ENCODE measurements at places on chromosomes 12 and 14. TPM values are rescaled to one million over a fixed set of nuclear protein-coding genes. Genes with fewer than 3 reads are reported as not detected.

DNA sequence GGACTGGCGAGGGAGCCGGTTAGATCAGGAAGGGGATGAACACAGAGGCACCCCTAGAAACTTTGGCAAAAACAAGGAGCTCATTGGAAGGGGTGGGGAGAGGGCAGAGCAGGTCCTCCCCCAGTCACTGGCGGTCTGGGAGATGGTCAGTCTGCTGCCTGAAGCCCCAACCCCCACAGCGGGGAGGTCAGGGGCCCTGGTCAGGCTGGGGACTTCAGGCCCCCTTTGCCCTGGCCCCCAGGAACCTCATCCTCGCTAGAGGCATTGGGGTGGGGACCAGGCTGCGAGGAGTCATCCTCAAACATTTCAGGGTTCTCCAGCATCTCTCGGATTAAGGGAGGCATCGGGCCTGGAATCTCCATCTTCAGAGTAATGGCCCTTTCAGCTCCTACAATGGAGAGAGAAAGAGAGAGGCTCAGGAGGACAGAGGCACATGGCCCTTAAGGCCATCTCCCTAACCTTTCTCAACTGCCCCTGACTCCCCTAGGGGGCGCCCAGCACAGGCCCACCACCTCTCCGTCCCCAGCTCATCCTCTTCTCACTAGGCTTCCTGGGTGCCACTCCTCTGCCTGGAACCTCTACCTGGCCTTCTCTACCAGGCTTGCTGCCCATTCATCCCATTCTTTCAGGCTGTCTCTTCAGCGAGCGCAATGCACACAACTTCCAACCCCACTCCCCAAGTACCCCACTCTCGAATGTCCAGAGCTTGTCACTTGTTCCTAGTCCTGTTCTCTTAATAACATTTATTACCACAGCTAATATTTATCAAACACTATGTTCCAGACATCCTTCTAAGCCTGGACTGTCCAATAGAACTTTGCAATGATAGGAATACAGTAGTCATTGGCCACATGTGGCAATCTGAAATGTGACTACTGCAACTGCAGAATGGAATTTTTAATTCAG is 4.7 kb upstream of the ITGB7 start:
- peaks cover 32% of the 10 kb centered on the region for H3K4me1 ChIP-seq
- H3K27me3 ChIP-seq: no peaks in the 10 kb centered on the region
- no peak for DNase-seq
- H3K4me3 ChIP-seq: no peak overlapping the region
- no peak overlapping the region for H3K27ac ChIP-seq

DNA sequence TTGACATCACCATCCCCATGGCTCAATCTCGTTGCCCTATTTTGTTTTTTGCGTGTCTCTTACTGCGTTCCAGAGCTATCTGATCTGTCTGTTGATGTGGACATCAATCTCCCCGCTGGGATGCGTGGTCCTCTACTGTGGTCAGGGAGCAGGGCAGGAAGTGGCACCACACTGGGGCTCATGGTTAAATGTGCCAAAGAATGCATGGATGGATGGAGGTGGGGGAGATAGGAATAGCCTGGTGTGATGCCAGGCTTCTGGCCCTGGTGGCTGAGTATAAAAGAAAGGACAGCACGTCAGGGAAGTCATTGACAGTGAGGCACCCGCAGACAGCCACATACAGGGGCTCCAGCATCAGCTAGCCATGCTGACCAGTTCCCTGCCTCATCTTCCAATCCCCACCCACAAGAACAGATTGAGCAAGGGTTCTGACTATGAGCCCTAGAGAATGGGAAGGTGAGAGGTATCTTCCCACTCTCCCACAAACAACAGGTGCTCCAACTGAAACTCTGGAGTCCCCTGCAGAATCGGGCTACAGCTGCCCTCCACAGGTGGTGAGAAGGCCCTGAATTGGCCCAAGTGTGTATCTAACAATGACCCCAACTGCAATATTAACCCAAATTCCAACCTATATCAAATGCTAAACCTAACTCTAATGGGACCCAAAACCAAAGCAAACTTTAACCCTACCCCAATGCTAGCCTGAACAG is 2.7 kb upstream of the BEGAIN start:
- H3K27me3 ChIP-seq: peaks cover 19% of the 10 kb centered on the region
- no peak overlapping the region for H3K4me3 ChIP-seq
- peak; percentile 35 for DNase-seq
- no peak overlapping the region for H3K27ac ChIP-seq
- no peaks in the 10 kb centered on the region for H3K36me3 ChIP-seq

DNA sequence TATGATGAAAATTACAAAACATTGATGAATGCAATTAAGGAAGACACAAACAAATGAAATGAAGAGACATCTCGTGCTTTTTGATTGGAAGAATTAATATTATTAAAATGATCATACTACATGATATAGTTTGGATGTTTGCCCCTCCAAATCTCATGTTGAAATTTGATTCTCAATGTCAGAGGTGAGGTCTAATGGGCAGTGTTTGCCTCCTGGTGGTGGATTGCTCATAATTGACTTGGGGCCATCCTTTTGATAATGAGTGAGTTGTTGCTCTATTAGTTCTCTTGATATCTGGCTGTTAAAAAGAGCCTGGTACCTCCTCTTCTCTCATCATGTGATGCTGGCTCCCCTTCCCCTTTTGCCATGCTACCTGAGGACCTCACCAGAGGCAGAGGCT is 56.7 kb downstream of the CD163L1 start:
- H3K27ac ChIP-seq: no peak overlapping the region
- no peaks in the 10 kb centered on the region for H3K27me3 ChIP-seq
- H3K36me3 ChIP-seq: no peaks in the 10 kb centered on the region
- no peaks in the 10 kb centered on the region for H3K4me1 ChIP-seq

DNA sequence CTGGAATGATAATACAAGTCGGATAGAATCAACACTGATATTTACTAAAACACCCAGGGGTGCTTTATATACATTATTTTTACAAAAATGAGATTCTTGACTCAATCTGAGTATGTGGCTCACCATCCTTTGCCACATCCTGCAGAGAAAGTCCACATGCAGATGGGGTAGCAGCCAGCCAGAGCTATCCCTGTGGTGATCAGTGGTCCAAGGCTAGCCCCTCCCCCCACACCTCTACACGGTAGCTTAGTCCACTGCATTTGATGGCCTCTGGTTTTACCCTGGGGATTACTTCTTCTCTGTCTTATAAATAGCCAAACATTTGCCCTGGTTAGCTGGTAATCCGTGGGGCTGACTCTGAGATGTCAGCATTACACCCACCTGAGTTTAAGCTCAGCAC is 28.1 kb upstream of the TTC7B start:
- no peaks in the 10 kb centered on the region for H3K36me3 ChIP-seq

DNA sequence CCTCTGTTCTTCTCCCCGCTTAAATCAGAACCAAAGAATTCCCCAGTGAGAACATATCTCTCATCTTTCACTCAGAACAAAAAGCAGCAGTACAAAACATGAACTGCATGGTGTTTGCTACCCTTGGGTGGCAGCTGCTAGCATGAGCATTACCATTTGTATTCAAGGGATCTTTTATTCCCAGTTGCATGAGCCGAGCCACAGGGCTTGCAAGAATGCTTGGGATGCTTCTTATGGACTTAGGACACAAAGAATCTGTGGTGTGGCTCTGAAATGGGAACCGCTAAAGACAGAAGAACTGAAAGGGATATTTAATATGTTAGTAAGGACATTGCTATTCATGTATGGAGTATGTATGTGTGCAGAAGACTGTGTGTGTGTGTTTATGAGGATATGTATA is 190.6 kb downstream of the TMX1 start:
- no peaks in the 10 kb centered on the region for H3K27me3 ChIP-seq
- no peak overlapping the region for H3K27ac ChIP-seq
- no peak overlapping the region for H3K4me3 ChIP-seq
- H3K36me3 ChIP-seq: no peaks in the 10 kb centered on the region
- no peaks in the 10 kb centered on the region for H3K4me1 ChIP-seq
- DNase-seq: no peak

- H3K36me3 ChIP-seq: no peaks in the 10 kb centered on the region
- H3K27me3 ChIP-seq: no peaks in the 10 kb centered on the region
- H3K4me1 ChIP-seq: no peaks in the 10 kb centered on the region
- no peak overlapping the region for H3K27ac ChIP-seq
- H3K4me3 ChIP-seq: no peak overlapping the region
These were observed 11.5 kb upstream of the IFI27 start for GRCh38 chr14:94099006-94099405.

DNA sequence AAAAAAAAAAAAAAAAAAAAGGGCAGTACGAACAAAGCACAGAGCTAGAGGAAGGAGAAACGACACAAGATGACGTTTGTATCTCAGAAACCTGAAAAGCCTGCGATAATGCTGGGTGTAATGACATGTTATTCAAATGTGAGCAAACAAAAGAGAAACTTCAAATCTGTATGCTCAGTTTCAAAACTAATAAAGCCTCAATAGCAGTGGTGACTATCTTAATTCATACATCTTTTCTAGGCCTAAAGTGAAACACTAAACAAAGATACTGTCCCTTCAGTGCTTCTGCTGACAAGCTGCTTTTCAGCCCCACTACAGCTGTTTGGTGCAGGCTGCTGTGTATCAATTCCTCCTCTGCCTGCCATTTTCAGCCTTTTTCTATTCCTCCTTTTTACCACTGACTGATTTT is 15.8 kb downstream of the ITPR2 start:
- DNase-seq: no peak
- no peaks in the 10 kb centered on the region for H3K27me3 ChIP-seq
- no peaks in the 10 kb centered on the region for H3K36me3 ChIP-seq
- H3K27ac ChIP-seq: peak overlapping the region; percentile 48
- H3K4me3 ChIP-seq: no peak overlapping the region
- no peaks in the 10 kb centered on the region for H3K4me1 ChIP-seq

DNA sequence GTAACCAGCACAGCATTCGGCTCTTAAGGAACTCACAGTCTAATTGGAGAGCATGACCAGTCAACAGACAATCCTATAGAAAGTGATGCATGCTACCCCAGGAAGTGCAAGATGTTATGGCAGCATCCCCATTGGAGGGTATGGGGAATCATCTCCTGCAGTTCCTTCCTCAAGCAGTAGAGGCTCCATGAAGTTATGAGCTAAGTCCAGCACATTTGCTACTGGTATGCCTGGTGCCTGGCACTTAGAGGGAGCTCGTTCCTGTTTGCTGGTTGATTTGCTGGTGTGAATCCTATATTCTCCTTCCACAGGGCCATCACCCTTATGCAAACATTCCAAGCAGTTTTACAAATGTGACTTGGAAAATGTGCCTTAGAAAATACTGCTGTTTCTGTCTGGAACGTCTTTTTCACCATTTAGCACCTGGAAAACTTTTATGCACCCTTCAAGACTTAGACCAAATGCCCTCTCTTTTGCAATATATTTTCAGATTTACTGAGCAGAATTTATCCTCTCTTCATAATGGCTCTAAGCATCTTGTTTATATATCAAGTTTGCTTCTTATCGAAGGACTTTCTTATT is 136.1 kb upstream of the WSCD2 start:
- DNase-seq: no peak
- H3K4me1 ChIP-seq: no peaks in the 10 kb centered on the region
- H3K4me3 ChIP-seq: no peak overlapping the region
- H3K27me3 ChIP-seq: no peaks in the 10 kb centered on the region

Gene RFX4
- not detected for total RNA-seq

Gene LALBA
- not detected for total RNA-seq

Gene ACOT6
- not detected for total RNA-seq

Gene KRT82
- total RNA-seq: not detected

Gene PPP1R1A
- 24.5 TPM for total RNA-seq

Data from sigmoid colon (tissue), 7 donors.